Stimulated activated CD8-positive, alpha-beta memory T cell treated with anti-CD3 and anti-CD28 coated beads, Interleukin-2, amount 100 ng/mL, for 1 hour (primary cell): ENCODE measurements at places on chromosomes 5 and 9.

DNA sequence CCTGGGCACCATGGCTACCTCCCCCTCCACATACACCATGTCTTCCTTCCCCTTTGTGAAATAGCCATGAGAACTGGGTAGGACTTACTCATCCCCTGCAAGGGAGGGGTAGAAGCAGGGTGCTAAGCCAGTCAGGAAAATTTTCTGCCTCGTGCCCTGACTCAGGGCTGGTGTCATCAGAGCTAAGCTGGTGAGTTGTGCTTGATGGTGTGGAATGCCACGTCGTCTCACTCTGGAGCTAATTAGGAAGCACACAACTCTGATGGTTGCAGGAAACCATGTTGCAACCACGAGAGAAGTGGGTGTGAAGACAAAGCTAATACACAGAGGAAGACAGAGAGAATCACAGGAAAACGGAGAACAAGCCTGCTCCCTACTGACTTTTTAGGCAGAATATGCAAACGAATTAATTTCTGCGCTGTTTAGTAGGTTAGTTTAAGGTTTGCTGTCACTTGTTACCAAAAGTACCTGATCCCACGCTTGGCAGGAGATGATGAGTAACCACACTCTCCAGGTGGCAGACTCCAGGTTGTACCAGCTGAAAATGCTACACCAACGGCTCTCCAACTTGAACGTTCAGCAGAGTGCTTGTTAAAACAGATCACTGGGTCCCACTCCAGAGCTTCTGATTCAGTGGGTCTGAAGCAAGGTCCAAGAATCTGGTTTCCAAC lies 54.5 kb downstream of the STK10 start:
- DNase-seq: no peak

GRCh38 chr5:157993986-157994691 lies 135.2 kb upstream of the CLINT1 start:
- no peak for DNase-seq

DNA sequence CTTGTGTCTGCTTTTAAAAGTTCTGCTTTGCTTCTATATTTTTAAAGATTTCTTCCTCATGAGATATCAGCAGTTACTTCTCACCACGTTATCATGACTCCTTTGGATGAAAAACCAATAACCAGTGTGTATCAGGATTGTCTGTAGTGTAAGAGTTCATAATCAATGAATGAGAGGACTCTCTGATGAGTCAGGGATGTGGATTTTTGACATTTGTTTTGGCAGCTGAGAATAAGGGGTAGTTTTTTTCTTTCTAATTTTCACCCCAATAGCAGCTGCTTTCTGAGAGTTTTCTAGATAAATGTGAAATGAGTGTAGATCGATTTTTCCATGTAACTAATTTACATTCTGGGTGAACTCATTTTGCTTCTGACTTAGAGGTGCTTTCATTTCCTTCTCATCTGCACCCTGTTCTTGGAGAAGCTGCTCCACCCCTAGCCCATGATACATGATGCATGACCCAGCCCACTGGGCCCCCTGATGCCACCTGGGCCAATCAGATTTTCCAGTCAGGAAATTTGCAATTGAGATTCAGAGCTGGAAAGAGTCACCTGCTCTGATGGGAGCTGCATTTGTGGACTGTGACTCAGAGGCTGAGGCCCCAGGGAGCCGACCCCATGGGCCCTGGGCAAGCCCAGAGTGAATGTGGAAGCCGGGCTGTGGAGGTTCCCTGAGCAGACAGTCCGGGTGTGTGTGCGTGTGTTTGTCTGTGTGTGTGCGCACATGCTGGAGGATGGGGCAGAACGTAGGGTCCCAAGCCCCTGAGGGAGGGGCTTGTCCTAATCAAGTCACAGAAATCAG lies 159.3 kb downstream of the RGS3 start:
- DNase-seq: no peak

DNA sequence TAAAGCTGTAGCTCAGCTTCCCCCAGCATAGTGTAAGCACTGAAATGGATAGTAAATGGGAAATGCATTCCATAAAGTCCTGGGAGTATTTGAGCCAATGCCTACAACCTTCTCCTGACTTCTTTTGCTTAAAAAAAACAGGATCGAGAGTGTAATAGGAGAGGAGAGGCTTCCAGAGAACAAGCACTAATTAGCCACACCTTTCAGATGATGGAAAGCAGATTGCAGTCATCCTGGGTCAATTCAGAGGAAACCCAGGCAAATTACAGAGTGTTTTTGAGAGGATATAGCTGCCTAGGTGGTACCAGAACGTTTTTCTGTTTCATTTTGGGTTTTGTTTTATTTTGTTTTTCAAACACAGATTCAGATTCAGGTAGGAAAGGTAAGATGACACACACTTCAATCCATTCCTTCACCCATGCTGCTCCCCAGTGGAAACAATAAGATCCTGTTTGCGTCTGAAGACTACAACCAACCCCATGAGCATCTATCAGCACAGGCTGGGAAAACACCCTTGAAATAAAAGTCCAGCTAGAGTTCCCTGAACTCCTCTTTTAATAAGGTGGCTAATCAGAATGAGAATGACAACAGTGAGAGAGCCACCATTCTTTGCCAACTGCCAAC lies 95.6 kb downstream of the RFK start:
- DNase-seq: no peak

GRCh38 chr5:102832445-102832844 lies 77.3 kb downstream of the PAM start:
- DNase-seq: no peak

GRCh38 chr9:138072161-138072842 lies 194.7 kb downstream of the CACNA1B start:
- no peak for DNase-seq

DNA sequence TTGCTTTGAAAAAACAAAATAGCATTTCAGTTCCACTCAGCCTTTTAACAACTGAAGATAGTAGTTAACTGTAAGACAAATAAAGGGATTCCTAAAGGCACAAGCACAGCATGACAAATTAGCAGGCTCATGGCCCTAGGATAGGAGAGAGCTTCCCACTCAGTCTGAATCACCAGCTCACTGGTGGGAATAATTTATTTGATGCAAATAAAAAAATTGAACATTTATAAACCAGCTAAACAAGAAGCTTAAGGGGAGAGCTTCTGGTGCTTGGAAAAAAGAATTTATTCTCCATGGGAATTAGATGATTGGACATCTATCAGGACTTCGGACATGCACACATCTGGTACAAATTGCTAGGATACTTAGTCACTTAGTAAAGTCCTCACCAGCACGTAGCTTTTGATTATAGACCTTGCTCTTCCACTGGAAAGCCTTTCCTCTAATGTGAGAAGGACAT lies 294.1 kb upstream of the TNC start:
- no peak for DNase-seq

DNA sequence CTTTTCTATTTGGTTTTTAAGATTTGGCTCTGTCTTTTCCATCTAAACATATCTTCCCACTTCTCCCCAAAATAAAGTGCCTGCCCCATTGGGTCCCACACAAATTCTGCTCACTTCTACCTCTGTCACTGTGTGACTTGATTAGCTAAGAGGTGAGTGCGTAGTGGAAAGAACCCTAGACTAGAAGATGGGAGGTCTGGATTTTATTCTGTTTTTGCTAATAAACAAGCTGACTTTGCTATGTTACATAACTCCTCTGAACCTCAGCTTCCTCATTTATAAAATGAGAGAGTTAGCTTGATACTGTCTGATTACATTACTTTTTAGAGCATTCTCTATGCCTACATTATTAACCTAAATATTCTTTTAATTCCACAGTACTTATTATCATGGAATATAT lies 51.3 kb upstream of the PTGER4 start:
- no peak for DNase-seq

- no peak for DNase-seq
These were observed 12.5 kb upstream of the FOXE1 start for GRCh38 chr9:97840521-97840920.

DNA sequence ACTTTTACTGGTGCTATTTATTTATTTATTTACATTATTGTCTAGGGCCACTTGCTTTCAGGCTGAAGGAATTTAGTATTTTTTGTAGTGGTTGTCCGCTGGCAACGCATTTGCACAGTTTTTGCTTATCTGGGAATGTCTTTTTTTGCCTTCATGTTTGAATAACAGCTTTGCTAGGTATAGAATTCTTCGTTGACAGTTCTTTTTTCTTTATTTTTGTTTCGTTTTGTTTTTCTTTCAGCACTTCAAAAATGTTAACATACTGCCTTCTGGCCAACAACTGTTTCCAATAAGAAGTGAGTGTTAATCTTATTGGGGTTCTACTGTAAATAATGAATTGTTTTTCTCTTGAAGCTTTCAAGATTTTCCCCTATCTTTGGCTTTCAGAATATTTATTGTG lies 252.7 kb upstream of the TARS1 start:
- no peak for DNase-seq

DNA sequence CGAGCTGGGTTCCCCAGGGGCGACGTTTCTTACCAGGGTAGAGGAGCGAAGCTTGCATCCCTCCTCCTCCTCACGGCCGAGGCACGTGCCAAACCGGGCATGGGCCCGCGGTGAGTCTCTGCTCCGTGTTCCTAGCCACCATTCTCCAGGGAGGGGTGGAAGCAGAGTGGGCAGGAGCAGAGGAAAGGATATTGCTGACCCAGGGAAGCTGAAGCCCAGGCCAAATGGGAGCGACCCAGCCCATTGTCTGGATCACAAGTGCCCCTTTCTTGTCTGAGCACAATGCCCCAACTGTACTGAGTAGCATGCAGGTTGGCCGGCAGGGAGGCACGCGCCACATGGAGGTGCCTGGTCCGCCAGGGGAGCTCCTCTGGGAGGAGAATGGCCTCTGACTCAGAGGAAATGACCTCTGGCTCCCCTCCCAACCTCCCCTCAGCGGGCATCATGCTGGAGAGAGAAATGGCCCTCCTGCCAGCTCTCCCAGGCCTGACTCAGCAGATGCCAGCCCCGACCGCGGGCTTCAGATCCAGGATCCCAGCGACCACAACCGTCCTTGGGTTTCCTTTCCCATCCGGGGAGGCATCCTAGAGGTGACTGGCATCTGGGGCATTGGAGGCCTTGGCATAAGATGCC lies 1.1 kb downstream of the PRR7 start:
- no peak for DNase-seq

DNA sequence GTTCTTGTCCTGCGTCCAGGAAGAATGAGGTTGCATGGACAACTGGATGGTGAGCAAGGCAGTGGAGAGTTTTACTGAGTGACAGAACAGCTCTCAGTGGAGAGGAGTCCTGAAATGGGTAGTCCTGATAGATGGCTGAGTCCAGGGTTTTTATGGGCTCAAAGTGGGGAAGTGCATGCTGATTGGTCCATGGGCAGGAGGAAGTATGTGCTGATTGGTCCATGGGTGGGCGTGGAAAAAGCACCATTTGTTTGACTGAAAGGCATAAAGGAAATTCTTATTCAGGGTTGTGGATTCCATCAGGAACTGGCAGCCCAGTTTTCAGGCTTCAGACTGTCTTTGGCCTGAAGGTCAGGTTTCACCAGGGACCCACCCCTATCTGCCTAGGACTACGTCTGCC lies 10.6 kb downstream of the FSD1L start:
- no peak for DNase-seq

DNA sequence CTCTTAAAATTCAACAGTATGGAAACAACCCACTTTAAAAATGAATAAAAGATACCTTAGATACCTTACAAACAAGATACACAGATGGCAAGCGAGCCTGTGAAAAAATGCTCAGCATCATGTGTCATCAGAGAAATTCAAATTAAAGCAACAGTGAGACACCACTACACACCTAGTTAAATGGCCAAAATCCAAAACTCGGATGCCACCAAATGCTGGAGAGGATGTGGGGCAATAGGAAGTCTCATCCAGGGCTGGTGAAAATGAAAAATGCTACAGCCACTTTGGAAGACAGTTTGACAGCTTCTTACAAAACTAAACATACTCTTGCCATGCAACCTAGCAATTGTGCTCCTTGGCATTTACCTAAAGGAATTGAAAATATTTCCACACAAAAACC lies 17.9 kb downstream of the DUSP1 start:
- no peak for DNase-seq

- no peak for DNase-seq
These were observed 223.4 kb upstream of the FAM174A start for GRCh38 chr5:100311806-100312205.

DNA sequence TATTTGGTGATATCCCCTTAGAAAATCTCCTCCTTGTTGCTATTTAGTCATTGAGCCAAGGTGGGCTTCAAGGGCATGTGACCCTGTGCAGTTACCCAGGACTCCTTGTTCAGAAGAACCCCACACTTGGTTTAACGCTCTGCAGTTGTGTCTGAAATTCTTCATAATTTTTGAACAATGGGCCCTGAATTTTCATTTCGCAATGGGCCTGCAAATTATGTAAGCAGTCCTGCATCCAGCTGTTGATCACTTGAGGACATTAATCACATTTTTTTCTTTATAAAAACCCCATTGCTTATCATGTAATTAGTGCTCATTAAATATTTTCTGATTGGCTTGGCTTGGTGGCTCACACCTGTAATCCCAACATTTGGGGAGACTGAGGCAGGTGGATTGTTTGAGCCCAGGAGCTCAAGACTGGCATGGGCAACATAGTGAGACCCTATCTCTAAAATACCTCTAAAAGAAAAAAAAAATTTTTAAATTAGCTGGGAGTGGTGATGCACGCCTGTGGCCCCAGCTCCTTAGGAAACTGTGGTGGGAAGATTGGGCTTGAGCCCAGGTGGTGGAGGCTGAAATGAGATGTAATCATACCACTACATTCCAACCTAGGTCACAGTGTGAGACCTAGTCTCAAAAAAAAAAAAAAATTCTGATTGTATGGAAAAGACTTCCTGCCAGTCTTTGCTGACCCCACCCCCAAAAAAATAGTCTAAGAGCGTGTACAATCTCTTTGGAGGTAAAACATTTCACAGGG lies 194.2 kb upstream of the HAPLN1 start:
- DNase-seq: no peak

DNA sequence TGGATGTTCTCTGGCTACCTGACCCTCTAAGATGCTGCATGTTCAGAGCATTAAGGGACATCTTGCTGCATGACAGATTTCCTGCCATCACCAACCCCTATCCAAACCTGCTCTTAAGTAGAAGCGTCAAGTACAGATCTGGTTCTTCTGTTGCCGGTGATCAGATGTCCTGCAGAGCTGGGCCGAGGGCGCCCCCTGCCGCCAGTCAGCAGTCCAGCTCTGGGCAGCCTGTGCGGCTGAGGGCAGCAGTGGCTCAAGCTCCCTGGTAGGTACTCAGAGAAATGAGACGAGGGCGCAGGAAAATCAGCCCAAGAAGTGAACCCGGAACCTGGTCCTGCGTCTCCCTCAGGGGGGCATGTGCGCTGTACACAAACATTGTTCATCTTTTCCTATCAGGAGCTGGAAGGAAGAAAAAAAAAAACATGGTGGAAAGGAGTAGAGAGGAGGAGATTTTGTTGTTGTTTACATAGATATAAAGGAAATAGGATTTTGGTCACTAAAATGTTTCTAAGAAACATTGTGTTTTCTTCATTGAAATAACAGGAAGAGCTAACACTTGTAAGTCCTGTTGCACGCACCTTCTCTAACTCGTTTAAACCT lies 95.8 kb downstream of the CFAP90 start:
- DNase-seq: no peak
